ENCODE measurements at places on chromosomes 11 and 22. TPM values are rescaled to one million over a fixed set of nuclear protein-coding genes. Genes with fewer than 3 reads are reported as not detected.

ZBTB16 gene
- total RNA-seq = 221 TPM

MIF gene
- 236 TPM for total RNA-seq

KCNJ11 gene
- 6.3 TPM for total RNA-seq

RASSF10 gene
- 4.8 TPM for total RNA-seq

POU2AF3 gene
- total RNA-seq = 1.8 TPM

FAM181B gene
- total RNA-seq = 0.12 TPM

MIOX gene
- not detected for total RNA-seq

POTEH gene
- not detected for total RNA-seq

XKR3 gene
- not detected for total RNA-seq

OR52L1 gene
- total RNA-seq = not detected

RIMBP3B gene
- total RNA-seq = 0.09 TPM

SLC1A2 gene
- total RNA-seq = 2.5 TPM

CYP2D6 gene
- 1.0 TPM for total RNA-seq

OR4C12 gene
- not detected for total RNA-seq

SYT8 gene
- total RNA-seq = 12.5 TPM

MLC1 gene
- 2.3 TPM for total RNA-seq

OR8D4 gene
- not detected for total RNA-seq

VSIG10L2 gene
- total RNA-seq = not detected

DMC1 gene
- total RNA-seq = not detected

CD3E gene
- total RNA-seq = 14.5 TPM

PLAAT5 gene
- 3.6 TPM for total RNA-seq

CARNS1 gene
- total RNA-seq = 2.7 TPM

IGLL1 gene
- total RNA-seq = not detected

MN1 gene
- total RNA-seq = 4.0 TPM

SULT4A1 gene
- total RNA-seq = not detected

THY1 gene
- 7.8 TPM for total RNA-seq

PRODH gene
- 60.9 TPM for total RNA-seq

KCNK4 gene
- not detected for total RNA-seq

DKK3 gene
- total RNA-seq = 217 TPM

USP2 gene
- total RNA-seq = 3.0 TPM

OSM gene
- total RNA-seq = 1.6 TPM

C11orf42 gene
- total RNA-seq = not detected

MYOD1 gene
- total RNA-seq = not detected

MMP1 gene
- total RNA-seq = 19.1 TPM

PRG3 gene
- total RNA-seq = not detected

CHCHD10 gene
- 102 TPM for total RNA-seq

RIBC2 gene
- not detected for total RNA-seq

LRRC56 gene
- total RNA-seq = 3.2 TPM

ADAMTS8 gene
- total RNA-seq = 39.1 TPM

DCDC1 gene
- total RNA-seq = 0.93 TPM

C11orf91 gene
- total RNA-seq = 1.5 TPM

ELF5 gene
- total RNA-seq = 10.7 TPM

IL17RA gene
- 49.8 TPM for total RNA-seq

SYCE3 gene
- not detected for total RNA-seq

NXPE1 gene
- total RNA-seq = not detected

OR52B2 gene
- not detected for total RNA-seq

THRSP gene
- total RNA-seq = not detected

FGF19 gene
- not detected for total RNA-seq

GRIK4 gene
- 4.3 TPM for total RNA-seq

JAML gene
- total RNA-seq = 87.9 TPM

ANO3 gene
- total RNA-seq = 1.2 TPM

MS4A15 gene
- 147 TPM for total RNA-seq

KCNJ1 gene
- 0.23 TPM for total RNA-seq

SAA4 gene
- not detected for total RNA-seq

CHRM1 gene
- total RNA-seq = 4.7 TPM

CLCF1 gene
- 4.0 TPM for total RNA-seq

GP1BB gene
- 1.3 TPM for total RNA-seq

FOLR1 gene
- total RNA-seq = 163 TPM

OR5B2 gene
- not detected for total RNA-seq

Measured in upper lobe of right lung (tissue), 1 donor.